ENCODE measurements at places on chromosomes 7 and 10.
A peak's percentile ranks its signal among the peaks of the same experiment; 100 is the strongest.

- DNase-seq, result no peak
Observed at GRCh38 chr7:116032886-116033285, 2.3 kb upstream of the TFEC start.

DNA sequence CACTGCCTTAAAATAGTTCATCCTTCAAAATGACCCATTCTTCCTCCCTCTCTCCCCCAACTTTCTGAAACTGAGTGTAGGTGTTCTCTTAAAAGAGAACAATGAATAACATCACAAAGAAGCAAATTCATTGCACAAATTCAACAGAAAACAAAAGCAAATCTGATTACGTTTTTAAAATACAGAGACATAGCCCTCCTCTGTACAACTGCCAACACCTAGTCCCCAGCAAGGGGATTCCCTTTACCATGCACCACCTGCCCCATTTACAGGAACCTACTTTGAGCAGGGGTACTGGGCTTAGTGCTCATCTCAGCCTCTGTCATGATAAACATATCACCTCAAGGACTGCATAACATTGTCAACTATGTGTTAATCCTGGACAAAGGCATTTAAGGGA lies 302.8 kb upstream of the AOAH start:
- DNase-seq, result no peak

DNA sequence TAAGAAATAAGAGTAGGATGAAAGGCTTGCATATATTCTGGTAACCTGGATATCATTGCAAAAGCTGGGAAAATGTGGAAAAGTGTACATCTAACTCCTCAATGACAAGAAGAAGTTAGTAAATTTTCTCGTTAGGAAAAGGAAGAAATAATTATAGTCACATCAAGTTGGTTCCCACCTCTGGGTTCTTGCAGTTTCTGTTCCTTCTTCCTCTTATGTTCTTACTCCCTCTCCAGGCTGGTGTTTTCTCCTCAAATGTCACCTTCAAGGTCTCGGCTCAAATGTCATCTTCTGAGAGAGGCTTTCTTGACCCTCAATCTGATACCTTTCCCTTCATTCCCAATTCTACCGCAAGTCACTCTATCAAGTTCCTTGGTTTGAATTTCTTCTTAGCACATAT lies 64.4 kb downstream of the ENTPD1 start:
- DNase-seq, result no peak

GRCh38 chr7:116579835-116580234 lies 55.0 kb downstream of the CAV1 start:
- no peak for DNase-seq

GRCh38 chr10:120460186-120460585 lies 3.2 kb downstream of the PLPP4 start:
- DNase-seq, result no peak

- DNase-seq, result no peak
Observed at GRCh38 chr7:40586197-40586596, 451.4 kb downstream of the SUGCT start.

DNA sequence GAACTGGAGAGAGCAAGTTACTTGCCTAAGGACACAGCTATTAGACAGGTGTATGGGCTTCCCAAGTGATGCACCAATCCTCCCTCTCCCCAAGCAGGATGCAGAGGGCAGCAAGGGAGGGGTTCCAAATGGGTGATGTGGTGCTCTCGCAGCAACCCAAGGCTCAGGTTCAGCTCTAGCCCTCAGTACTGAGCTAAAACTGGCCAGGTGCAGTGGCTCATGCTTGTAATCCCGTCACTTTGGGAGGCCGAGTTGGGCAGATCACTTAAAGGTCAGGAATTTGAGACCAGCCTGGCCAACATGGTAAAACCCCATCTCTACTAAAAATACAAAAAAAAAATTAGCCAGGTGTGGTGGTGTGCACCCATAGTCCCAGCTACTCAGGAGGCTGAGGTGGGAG lies 40.7 kb downstream of the GPRIN2 start:
- DNase-seq, result no peak

DNA sequence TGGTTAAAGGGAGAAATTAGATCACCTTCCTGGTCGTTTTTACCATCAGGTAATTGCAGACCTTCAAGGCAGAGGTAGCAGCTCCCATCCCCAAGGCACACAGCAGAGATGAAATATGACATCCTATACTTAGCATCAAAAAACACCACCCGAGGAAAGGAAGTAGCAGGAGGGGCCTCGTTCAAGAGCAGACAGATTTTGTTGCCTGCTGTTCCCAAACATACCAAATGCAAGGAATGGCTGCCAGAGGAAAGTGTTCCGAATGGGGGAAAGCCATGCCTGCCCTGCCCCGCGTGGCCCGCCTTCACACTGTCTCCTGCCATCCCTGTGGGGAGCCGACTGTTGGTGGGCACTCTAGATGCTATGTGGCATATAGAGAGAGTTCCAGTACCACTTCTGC lies 18.0 kb downstream of the FKBP6 start:
- DNase-seq, result no peak

- DNase-seq, result no peak
Observed at GRCh38 chr10:101609481-101609880, 21.4 kb downstream of the DPCD start.

- peak; percentile 43 for DNase-seq
Observed at GRCh38 chr10:119445311-119445934, 97.1 kb downstream of the RGS10 start.

DNA sequence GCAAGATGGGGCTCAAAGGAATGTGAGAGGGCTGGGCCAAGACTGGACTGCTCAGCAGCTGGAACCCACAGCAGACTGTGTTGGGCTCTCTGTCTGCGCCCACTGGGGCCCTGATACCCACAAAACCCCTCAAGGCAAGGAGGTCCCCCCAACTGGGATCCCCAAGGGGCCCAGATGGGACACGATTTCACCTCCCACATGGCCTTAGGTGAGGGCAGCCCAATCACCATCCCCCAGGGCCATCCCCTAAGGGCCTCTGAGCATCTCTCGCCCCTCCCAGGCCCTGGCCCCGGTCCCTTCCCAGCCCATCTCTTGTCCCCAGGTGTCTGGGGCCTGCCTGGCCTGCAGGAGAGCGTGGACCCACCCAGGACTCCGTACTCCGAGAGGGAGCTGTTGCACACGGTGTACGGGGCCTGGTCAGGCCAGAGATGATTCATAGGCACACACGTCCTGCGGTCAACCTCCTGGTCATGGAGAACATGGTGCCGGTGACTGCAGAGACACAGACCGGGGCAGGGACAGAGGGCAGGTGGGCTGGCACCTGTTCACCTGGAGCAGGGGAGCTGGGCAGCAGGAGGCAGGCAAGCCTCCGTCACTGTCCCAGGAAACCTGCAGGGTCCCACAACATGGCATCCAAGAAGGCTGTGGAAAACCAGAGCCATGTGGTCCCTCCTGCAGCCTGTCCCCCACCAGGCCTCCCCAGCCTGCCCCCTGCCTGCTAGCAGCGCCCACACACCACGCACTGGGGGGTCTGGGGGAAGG lies 21.6 kb downstream of the OGDHL start:
- peak; percentile 17 for DNase-seq

DNA sequence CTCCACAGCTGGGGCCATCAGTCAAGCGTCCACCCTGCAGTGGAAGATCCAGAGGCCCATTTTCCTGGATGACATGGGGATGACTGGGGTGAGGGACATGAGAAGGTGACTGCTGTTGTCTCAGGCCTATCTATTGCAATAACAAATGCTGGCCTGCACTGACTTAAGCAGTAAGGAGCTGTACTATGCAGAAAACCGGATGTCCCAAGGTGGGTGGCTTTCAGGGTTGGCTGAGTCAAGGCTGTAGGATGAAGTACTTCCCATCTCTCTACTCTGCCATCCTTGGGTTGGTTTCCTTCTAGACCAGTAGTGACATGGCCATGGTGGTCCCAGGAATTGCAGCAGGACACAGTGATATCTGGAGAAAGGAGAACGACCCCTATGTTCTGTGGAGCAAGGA lies 48.1 kb downstream of the NEURL1 start:
- DNase-seq, result no peak

- DNase-seq, result no peak
Observed at GRCh38 chr10:72007246-72007892, 43.2 kb downstream of the CHST3 start.

DNA sequence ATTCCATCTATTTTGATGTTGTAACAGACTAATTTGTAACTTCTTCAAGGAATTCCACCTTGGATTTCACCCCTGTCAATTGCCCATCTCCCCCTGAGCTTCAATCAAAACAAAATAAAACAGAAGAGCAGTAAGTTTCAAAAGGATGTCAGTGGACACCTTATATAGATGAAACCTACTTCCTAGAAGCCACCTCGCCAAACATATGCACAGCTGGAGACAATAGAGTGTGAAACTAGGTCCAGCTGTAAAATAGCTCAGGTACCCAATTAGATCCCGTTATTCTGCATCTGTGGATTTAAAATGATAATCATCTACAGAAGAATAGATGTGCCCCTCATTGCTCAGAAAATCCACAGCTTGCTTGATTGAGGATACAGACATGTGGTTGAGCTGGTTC lies 598.6 kb downstream of the SH2D4B start:
- no peak for DNase-seq

DNA sequence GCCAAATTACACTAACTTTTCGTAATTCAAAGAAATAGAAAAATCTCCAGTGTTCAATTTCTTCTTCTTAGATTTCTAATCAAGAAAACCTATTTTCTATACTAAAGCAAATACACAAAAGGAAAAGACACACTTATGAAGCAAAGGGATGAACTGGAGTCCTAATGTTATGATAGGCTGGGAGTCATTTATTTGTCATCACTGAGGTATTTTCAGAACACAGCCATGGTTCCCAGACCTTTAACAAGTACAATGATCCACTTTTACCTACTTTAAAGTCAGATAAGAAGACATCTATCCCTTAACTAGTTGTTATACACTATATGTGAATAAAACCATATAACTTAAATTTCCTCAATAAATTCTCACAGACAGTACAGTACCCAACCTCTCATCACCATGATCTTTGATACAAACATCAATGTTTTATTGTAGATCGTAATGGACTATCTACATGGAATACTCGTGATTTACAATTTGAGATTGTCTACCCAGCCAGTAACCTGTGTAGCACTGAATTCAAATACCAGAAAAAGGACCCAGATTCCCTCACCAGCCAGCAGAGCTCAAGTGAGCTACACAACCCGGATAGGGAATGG lies 12.5 kb downstream of the ASNS start:
- no peak for DNase-seq

- no peak for DNase-seq
Observed at GRCh38 chr7:75881436-75882095, 2.7 kb downstream of the RHBDD2 start.

GRCh38 chr10:114482480-114483304 lies 78.4 kb upstream of the AFAP1L2 start:
- no peak for DNase-seq

DNA sequence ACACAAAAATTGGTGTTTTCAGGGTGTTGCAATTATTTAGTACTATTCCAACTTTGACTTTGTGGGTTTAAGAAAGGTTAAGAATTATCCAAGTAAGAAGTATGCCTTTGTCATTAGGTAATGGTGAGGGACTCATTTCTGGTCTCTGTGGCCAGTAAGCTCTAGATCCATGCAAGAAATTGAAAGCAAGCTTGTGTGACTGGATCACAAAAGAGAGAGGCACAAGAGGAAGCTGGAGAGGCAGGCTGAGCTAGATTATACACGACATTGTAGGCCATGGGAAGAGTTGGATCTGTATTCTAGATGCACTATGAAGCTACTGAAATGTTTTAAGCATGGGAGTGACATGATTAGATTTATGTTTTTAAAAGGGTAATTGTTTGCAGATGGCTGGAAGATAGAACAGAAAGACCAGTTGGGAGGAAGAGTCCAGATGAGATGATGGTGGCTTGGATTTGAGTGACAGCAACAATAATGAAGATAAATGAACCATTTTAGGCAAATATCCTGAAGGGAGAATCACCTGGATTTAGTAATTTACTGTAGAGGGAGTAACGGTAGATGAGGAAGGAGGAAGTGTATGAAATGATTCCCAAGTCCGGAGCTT lies 50.0 kb downstream of the CALD1 start:
- DNase-seq, result no peak

DNA sequence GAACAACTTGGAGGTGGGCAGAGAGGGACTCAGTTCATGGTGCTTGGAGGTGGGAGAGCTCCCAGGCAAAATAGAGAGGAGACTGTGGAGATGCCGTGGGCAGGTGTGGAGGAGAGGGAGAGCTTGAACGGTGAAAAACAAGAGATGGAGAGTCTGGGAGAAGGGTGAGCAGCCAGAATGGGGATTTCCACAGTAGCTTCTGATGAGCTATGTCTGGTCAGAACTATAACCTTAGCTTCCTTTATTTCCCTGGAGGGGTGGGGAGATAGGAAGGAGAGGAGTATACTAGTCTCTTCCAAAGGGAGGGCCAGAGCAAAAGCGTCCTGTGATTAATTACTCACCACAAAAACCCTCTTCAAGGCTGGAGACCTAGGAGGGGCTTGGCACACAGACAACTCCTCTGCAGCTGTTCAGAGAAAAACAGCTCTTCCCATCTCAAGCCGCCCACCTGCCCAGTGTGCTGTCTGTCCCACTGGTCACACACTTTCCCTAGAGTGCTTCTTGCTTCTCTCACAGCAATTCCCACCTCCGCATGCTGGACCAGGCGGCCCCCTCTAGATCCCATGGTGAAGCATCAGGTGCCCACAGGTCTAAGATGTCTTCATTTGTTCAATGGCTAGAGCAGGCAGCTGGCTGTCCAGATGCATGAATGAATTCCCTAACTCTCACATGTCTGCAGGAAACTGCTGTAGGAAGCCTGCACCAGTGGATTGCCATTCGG lies 41.9 kb downstream of the TAS2R41 start:
- DNase-seq, result no peak

DNA sequence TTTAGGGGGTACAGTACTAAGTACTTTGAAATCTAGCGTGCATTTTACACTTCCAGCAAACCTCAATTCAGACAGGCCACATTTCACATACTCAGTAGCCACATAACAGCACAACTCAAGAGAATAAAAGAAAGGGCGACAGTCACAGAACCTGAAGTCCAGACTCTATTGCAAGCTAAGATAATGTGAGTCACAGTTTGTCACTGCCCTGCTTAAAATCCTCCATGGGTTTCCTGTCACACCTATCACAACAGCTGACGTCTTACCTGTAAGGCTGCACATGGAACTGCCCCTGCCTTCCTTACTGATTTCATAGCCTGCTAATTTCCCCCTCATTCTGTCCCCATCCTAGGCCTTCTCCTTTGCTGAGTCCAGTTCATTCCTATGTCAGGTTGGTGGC lies 16.1 kb upstream of the CDK14 start:
- no peak for DNase-seq

DNA sequence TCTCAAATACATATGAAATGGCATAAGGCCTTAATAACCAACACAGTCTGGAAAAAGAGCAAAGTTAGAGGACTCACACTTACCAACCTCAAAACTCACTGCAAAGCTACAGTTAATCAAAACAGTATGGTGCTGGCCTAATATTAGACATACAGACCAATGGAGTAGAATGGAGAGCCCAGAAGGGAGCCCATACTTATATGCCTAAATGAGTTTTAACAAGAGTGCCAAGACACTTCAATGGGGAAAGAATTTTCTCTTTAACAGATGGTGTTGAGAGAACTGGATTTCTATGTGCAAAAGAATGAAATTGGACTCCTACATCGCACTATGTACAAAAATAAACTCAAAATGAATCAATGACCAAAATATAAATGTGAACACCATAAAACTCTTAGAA lies 522.6 kb downstream of the AUTS2 start:
- DNase-seq, result no peak
